AG09309 (cell line): ENCODE measurements at places on chromosomes 3 and 15.

DNA sequence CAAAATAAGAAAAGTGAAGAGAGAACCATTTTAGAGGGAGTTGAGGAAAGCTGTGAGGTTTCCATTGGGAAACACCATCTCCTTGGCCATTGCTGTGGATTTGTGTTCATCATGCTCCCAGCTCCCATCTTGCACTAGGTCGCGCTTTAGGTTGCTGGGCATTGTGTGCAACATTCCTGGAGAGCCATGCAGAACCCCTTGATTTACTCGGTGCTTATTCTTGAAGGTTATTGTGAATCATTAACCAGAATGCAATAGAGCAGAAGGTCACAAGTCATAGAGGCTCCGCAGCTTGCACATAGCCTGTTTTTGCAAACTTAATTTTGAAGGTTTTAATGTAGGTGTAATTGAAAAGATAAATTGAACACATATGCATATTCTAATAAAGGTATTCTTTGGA is 239.2 kb upstream of the IL12A start:
- DNase-seq, result no peak

DNA sequence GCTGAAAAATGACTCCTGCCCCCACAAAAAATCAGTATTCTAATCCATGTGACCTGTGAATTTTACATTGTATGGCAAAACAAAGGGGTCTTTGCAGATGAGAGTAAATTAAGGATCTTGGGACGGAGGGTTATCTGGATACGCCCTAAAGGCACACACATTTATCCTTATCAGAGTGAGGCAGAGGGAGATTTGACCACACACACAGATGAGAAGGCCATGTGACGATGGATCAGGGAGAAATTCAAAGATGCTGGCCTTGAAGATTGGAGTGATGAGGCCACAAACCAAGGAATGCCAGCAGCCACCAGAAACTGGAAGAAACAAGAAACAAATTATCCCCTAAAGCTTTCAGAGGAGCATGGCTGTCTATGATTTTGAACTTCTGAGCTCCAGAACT is 288.5 kb downstream of the XXYLT1 start:
- no peak for DNase-seq

DNA sequence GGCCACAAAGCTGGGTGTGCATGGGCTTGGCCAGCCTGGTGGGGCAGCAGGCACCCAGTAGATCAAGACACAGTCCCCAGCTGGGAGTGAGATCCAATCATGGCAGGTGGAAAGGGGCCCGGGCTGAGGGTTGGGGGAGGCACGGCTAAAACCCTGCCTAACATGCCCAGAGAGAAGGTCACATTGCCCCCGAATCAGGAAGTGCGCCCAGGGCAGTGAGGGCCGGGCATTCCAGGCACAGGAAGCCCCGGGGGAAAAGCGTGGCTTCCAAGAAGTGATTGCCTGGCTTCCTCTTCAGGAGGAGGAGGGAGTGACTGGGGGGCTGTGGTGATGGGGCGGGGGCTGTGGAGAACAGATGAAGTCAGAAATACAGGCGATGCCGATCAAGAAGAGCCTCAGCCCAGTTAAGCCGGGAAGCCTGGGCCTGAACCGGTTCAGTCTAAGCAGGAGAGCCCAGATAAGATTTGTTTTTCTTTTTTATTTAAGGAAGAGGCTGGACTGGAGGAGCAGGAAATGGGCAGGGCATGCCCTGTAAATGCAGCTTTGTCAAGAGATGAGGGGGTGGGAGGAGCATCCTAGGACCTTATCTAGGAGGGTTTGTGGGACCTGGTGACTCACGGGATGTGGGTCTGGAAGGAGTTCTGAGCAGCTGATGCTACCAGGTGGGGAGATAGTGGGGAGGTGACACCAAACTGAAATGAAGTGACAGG is 83.9 kb downstream of the CHSY1 start:
- peak; percentile 79 for DNase-seq

- no peak for DNase-seq
Measured at GRCh38 chr3:157406394-157406793, 30.3 kb upstream of the PTX3 start.

GRCh38 chr15:74185710-74186348 is 12.3 kb downstream of the ISLR start:
- no peak for DNase-seq

GRCh38 chr15:100275641-100276040 is 66.1 kb downstream of the ADAMTS17 start:
- DNase-seq, result no peak

- DNase-seq, result no peak
Measured at GRCh38 chr3:3798631-3799113, 559 bp upstream of the LRRN1 start.

DNA sequence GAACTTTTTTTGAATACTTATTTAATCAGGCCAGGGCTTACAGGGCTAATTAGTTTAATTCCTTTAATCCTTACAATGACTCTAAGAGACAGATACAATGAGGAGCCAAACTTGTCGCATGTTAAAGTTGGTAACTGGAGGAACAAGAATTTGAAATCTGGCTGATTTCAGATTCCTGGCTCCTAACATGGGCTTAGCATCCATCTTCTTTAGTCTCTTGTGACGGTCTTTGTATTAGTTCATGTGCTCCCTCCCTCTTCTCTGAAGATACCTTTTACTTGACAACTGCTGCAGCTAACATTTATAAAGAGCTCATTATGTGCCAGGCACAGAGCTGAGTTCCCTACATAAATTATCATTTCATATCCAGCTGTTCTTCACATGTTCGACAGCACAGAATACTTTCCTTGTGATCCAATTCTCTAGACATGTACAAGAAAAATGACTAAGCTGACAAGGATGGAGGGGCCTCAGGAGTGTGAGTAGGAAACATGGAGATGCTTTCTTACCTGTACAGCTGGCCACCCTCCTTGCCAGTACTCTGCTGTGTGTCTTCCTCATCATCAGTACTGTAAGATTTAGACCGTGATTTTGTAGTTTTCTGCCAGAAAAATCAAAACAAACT is 206.8 kb upstream of the STRIT1 start:
- DNase-seq, result no peak

DNA sequence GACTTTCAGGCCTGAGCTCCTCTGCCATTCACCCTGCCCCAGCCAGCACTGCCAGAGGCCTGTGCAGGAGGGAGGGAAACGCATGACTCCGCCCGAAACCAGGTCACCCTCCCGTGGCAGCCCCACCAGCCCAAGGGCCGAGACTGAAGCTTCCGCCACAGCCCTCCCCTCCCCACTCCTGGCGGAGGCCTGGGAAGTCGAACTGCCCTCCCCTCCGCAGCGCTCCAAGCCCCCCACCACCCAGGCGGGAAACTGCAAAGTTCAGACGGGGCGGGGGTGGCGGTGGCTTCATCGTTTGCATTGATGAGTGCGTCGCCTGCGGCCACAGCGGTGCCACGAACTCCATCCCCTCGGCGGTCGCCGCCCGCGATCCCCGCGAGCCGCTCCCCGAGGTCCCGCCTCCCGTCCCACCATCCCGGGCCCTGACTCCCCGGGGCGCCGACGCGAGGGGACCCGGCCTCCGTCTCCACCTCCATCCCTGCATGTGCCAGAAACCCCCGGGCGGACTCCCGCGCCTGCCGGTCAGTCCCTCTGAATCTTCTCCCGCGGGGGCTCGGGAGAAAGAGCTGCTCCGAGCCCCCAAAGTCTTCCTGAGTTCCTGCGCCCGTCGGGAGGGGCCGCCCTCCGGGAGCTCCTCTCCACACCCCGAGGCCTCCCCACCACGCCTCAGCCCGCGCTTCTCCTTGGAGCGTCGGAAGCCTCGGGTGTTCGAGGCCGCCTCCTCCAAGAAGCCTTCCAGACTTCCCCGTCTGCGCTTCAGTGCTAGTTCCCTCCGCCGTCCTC is 698 bp downstream of the MELTF start:
- no peak for DNase-seq

DNA sequence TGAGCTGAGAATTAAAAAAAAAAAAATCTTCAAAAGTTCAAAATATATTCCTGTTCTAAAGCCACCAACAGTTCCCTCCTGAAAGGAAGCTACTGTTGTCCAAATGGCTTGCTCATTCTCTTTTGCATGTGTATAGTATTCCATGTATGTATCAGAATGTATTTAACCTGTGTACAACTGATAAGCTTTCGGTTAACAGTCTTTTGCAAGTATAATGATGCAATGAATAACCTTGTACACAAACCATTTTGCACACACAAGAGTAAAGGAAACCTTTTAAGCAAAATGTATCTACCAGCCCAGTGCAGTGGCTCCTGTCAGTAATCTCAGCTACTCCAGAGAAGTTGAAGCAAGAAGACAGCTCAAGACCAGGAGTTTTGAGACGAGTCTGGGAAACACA is 32.6 kb downstream of the TOPBP1 start:
- no peak for DNase-seq

DNA sequence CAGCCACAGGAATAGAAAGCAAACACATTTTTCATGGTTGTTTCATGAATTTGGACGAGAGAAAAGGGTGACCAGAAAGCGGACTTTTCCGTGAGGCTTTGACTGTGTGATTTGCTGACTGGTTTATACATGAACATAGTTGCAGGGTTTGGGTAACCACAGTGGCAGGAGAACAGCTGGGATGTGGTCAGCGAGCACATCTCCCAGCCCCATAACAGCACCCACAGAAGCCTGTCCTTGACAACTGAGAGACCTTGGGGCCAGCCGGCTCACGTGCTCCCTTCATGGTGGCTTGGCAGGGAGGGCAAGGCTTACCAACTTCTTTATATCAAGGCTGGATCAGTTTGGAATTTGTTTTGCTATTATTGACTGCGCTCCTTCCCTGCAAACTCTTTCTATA is 13.2 kb upstream of the RGMA start:
- no peak for DNase-seq

DNA sequence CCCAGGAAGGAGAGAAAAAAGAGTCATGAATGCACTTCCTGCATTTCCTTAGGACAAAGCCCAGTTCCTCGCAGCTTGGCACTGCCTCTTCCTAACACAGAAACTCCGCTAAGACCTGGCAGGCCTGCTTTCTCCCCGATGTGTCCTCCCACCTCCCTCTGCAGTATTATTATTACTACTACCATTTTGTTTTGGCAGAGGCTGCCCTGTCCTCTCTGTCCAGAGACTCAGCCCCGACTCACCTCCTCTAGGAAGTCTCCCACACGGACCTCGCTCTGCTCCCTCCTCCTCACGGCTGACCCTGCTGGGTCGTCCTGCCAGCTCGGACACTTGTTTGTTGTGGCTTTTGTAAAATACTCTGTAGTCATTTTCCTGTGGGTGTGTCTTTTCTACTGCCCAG is 107.2 kb upstream of the HACD2 start:
- no peak for DNase-seq
